Hepatocyte (in vitro differentiated cells): ENCODE measurements at places on chromosomes 6 and 20. TPM values are rescaled to one million over a fixed set of nuclear protein-coding genes. Genes with fewer than 3 reads are reported as not detected.

- H3K36me3 ChIP-seq: no peaks in the 10 kb centered on the region
- peaks cover 17% of the 10 kb centered on the region for H3K4me1 ChIP-seq
- no peak overlapping the region for H3K4me3 ChIP-seq
- no peaks in the 10 kb centered on the region for H3K27me3 ChIP-seq
- no peak overlapping the region for H3K27ac ChIP-seq
These were observed 149.1 kb upstream of the TENT5A start for GRCh38 chr6:81901551-81901966.

DNA sequence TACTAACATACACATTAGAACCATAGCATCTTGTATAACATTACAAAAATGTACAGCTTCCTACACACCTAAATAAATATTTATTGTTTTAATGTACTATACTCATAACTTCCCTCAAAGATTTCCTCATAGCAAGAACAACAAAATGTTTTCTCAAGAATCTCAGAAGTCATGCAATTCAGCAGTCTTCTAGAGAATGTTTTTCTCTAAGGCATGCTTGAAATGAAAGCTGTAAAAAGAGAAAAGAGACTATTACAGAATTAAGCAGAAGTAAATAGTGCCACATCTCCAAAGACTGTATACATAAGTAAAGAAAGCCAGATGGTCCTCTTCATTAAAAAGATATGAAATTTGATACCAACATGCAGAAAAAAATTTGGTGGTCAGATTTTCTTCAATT, 672.2 kb downstream of the EPM2A start:
- H3K27ac ChIP-seq: no peak overlapping the region
- no peak overlapping the region for H3K4me3 ChIP-seq
- H3K4me1 ChIP-seq: no peaks in the 10 kb centered on the region
- no peaks in the 10 kb centered on the region for H3K27me3 ChIP-seq
- no peak for DNase-seq

DNA sequence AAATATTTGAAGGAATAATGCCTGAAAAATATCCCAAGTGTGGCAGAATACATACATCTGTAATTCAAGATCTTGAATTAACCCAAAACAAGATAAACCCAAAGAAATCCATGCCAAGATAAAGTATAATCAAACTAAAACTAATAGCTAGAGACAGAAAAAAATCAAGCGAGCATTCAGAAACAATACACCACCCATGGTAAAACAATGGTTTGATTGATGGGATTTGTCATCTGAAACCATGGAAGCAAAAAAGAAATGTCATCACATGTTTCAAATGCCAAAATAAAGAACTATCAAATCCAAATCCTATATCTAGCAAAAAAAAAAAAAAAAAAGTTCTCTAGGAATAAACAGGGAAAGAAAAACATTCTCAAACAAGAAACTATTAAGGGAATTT, 5.1 kb upstream of the DEFB127 start:
- H3K4me3 ChIP-seq: no peak overlapping the region
- no peaks in the 10 kb centered on the region for H3K4me1 ChIP-seq
- no peaks in the 10 kb centered on the region for H3K27me3 ChIP-seq
- H3K27ac ChIP-seq: no peak overlapping the region

- no peaks in the 10 kb centered on the region for H3K36me3 ChIP-seq
- no peak overlapping the region for H3K4me3 ChIP-seq
- no peak overlapping the region for H3K27ac ChIP-seq
- H3K4me1 ChIP-seq: no peaks in the 10 kb centered on the region
- H3K27me3 ChIP-seq: no peaks in the 10 kb centered on the region
- no peak for DNase-seq
These were observed 1516.4 kb upstream of the DEFB115 start for GRCh38 chr20:29740951-29741593.

- H3K36me3 ChIP-seq: no peaks in the 10 kb centered on the region
- no peaks in the 10 kb centered on the region for H3K27me3 ChIP-seq
- no peak overlapping the region for H3K4me3 ChIP-seq
These were observed 55.2 kb downstream of the TGM2 start for GRCh38 chr20:38109591-38110524.

- no peaks in the 10 kb centered on the region for H3K36me3 ChIP-seq
- DNase-seq: peak; percentile 13
- no peak overlapping the region for H3K4me3 ChIP-seq
- no peak overlapping the region for H3K27ac ChIP-seq
- no peaks in the 10 kb centered on the region for H3K27me3 ChIP-seq
These were observed 353.4 kb downstream of the PTPRT start for GRCh38 chr20:42836339-42836738.

DNA sequence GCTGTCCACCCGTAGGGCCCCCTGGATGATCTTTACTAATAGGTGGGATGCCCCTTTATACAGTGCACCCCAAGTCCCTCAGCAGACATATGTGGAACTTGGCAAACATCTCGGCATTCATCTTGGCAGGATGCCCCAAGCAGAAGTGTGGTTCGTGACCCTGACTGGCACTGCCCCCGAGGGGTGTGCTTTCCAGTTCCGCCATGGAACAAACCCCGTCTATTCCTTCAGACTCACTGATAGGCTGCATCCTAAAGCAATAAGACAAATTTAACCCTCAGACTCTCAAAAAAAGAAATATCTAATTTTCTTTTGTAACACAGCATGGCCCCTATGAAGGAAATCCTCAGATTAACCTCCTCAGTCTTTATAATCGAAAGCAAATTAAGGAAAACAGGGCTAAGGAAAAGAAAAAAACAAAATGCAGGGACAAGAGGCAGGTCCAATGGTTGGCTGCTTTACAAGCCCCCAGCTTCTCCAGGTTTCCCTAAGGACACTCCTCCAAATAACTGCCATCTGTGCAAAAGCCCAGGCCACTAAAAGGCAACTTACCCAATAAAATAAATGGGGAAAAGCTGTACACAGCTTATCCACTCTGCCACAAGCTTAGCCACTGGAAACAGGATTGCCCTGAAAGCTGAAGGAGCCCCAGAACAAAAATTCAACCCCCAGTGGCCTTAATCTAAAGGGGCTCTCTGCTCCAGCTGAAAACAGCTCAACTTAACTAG, 30.5 kb upstream of the RIPK1 start:
- H3K36me3 ChIP-seq: no peaks in the 10 kb centered on the region
- H3K27me3 ChIP-seq: no peaks in the 10 kb centered on the region
- no peak overlapping the region for H3K27ac ChIP-seq
- no peaks in the 10 kb centered on the region for H3K4me1 ChIP-seq
- no peak for DNase-seq

PRIM2 gene
- 15.0 and 17.3 TPM in 2 replicates for total RNA-seq

PLCB4 gene
- total RNA-seq: 11.9 and 15.0 TPM in 2 replicates
